ENCODE measurements at places on chromosomes 12 and 14.

DNA sequence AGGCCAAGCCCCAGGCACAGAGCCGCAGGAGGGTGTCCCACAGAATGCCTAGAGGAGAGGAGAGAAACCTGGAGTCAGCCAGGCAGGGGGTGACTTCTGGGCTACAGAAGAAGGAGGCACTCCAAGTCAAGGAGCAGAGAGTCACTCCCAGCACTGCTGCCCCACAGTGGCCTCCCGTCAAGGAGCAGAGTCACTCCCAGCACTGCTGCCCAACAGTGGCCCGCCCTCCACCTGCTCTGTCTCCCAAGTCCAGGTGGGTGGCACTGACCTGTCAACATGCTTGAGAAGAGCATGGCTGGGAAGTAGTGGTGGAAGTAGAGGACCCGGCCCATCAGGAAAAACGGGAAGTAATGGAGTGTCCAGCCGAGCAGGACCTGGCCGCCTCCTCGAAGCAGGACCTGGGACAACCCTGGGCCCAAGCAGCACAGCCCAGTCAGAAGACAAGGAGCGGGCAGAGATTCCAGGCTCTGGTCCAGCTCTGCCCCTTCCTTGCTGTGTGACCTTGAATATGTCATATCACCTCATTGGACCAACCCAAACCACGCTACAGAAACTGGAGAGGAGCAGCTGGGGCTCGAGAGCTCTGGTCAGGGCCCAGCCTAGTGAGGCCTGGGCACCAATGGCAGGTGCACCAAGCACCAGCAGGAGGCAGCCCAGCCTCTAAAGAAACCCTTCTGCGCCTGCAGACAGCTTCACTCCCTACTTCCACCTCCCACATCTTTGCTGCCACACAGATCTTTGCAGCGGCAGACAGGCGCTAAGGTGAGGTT is 7.6 kb upstream of the NGB start:
- no peak for DNase-seq

DNA sequence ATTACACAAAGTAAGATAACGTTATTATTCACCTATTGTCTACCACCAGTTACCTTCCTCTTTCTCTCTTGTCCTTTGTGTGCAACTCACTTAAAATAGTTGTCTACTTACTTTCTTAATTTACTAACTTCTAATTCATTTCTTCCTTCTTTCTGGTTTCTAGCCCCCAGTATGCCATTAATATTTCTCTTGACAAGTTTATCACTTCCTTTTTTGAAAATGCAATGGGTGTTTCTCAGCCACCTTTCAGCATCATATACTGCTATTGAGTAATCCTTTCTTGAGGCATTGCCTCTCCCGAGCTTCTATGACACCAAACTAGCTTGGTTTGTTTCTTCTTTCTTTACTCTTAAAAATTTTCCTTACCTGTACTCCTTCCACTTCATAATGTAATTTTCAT is 633.6 kb downstream of the TMTC2 start:
- DNase-seq = no peak

- DNase-seq = no peak
Observed at GRCh38 chr12:12796928-12797793, 11.7 kb downstream of the APOLD1 start.

GRCh38 chr14:88910386-88910785 is 85.9 kb downstream of the TTC8 start:
- no peak for DNase-seq

GRCh38 chr12:19596434-19597166 is 157.3 kb downstream of the AEBP2 start:
- no peak for DNase-seq

DNA sequence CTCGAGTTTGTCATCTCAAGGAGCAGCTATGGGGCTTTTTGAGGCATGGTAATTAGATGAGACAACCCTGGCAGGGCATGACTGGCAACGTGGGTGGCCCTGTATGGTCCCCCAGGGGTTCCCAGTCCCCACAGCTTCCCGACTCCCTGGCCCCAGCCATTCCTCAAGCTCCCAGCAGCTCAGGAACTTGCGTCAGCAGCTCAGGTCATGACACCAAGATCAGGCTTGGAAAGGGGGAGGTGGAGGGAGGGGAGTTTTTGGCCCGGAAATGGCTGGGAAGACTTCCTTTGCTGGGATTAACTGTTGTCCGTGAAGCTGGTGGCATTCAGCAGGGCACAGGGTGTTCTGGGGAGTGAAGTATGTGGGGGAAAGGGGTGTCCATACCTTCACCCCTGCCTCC is 10.4 kb upstream of the NRIP2 start:
- no peak for DNase-seq

DNA sequence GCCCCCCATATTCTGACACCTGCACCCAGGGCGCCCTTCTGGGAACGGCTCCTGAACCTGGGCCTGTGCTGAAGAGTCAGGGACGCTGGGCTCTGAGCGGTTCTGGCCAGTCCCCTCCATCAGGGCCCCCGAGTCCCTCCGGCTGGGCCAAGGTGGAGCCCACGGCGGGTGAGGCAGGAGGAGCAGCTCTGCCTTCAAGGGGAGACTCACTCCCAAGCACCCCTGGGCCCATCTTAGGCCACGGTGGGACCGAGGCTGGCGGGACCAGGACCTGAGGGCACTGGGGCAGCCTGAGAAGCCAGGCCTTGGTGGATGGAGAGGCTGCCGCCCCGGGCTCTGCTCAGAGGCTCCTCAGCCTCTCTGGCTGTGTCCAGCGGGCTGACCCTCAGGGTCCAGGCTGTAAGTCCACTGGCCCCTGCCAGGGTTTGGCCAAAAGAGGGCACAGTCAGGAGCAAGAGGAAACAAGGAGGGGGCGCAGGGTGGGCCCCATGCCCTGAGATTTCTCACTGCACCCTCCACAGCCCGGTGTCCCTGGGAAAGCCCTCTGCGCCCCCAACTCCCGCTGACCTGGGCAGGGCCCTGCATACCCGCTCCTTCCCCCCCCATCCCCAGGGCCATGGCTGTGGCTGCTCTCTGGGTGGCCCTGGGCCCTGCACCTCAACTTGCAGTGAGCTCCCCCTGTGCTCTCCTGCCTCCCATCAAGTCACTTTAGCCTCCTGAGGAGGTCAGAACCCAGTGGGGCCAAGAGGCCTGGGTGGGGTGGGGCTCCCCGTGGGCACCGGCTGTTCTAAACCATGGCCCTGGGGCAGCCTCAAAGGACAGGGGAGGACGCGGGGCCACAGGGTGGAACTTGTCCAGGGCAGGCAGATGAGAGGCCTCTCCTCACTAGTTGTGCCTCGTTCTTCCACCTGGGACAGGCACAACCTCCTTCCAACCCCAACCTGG is 266.4 kb upstream of the SFSWAP start:
- DNase-seq = no peak

- no peak for DNase-seq
Observed at GRCh38 chr12:89475203-89475990, 49.2 kb downstream of the GALNT4 start.

- no peak for DNase-seq
Observed at GRCh38 chr12:113921430-113921829, 44.7 kb downstream of the RBM19 start.

GRCh38 chr12:53378222-53378621 is 1.8 kb upstream of the SP1 start:
- DNase-seq = no peak

DNA sequence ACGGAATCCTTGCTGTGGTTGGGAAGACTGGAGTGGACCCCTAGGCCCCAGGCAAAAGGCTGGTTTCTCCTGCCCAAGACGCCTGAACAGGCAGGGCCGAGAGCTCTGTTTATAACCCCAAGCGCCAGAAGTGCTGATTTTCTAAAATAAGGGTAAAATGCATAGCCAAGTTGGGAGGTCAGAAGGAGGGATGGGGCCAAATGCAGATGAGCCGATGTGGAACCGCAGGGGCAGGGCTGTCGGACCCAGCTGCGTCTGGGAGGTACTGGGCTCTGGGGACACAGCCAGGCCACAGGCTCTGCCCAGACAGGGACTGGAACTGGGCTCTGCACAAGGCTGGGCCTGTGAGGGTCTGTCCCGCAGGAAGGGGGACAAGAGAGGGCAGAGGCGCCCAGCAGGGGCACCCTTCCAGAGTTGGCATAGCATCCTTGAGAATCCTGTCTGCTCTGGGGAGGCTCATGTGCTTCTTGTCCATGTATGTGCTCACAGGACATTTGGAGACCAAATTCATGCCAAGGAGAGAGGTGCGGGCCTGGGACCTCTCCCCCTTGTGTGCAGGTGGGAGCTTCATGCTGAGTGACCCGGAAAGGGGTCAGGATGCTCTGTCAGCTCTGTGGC is 49.1 kb downstream of the JAG2 start:
- DNase-seq = no peak

- no peak for DNase-seq
Observed at GRCh38 chr14:103121846-103122584, 1.2 kb upstream of the TNFAIP2 start.

GRCh38 chr12:112304436-112304835 is 77.8 kb downstream of the HECTD4 start:
- no peak for DNase-seq

DNA sequence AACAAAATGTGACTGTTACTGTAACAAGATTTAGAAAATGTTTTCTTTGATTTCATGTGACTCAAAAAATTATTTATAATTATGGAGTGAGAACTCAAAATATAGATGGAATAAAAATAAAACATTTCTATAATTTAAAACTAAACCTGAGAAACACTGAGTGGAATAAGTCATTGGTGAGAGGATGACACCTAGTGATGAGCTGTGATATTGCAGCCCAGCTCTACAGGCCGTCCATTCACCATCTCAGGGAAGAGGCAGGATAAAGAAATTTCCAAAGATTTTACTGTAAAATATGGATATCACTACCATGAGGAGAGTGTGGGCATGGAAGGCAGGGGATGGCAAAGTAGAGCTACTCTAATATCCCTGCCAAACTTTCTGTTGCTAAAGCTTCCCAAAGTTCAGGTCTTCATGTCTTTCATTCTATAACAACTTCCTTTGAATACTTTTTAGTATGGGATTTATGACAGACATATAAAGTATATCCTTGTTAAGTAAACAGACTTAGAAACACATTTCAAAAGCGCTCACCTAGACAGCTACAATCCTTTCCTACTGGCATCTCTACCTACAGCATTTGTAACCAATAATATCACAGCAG is 308.0 kb downstream of the ITPR2 start:
- DNase-seq = no peak

DNA sequence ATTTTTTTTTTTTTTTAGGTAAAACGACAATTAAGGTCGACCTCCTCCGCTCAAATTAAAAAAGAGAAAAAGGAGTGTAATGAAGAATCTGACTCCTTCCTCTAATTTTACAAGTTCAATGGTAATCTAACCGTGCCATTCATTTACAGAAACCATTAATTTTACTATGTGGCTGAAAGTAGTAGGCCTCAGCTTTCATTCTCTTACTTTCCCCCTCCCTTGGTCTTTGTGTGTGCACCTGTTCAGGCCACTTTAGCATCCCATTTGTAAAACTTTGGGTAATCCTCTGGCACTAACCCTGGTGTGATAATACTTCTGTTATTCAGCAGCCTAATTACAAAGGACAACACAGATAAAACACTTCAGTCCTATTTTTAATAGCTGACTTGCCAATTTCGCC is 128.1 kb downstream of the ASCL1 start:
- no peak for DNase-seq

DNA sequence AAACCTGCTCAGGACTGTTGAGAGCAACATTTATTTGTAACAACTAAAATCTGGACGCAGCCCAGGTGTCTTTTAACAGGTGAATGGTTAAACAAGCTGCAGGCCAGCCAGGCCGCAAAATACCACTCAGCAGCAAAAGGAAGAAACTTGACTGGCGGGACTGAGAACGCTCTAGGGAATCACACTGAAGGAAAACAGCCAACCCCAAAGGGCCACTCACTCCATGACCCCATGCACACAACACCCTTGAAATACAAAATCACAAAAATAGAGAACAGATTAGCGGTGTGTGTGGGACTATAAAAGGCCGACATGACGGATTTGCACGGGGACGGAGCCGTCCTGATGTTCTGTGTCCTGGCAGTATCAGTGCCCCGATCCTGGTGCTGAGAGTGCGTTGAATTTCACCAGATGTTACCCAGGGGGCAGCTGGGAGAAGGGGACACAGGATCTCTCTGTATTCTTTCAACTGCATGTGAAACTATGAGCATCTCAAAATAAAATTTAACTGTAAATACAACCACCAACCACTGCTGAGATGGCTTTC is 23.0 kb downstream of the VPS37B start:
- DNase-seq = no peak

DNA sequence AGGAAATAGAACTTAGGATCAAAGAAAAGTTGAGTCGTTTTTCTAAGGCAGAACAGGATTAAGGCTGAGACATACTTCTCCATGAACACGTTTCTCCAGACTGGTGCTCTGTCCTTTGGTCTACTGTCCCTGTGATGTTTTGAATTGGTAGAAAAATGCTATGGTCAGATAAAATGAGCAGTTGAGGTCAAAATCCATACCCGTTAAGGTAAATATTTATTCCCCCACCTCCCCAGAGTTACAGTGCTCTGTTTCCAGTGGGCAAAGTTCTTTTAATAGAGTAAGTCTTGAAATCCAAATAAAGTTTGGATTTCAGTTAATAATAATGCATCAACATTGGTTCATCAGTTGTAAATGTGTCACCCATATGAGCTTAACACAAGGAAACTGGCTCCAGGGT is 74.5 kb downstream of the PTHLH start:
- no peak for DNase-seq

- peak; percentile 26 for DNase-seq
Observed at GRCh38 chr12:62210422-62210821, 49.8 kb upstream of the USP15 start.

- no peak for DNase-seq
Observed at GRCh38 chr12:72747111-72747849, 475.1 kb downstream of the TRHDE start.

DNA sequence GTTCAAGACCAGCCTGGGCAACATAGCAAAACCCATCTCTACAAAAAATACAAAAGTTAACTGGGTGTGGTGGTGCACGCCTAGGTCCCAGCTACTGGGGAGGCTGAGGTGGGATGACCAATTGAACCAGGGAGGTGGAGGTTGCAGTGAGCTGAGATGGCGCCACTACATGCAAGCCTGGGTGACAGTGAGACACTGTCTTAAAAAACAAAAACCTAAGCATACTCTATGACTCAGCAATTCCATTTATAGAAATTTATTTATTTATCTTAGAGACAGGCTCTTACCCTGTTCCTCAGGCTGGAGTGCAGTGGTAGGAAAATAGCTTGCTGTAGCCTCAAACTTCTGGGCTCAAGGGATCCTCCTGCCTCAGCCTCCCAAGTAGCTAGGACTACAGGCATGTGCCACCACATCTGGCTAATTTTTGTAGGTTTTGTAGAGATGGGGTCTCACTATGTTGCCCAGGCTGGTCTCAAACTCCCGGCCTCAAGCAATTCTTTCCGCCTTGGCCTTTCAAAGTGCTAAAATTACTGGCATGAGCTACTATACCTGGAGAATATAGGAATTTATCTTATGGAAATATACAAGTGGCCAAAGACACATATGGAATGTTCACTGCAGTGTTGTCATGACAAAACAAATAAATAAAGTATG is 43.3 kb downstream of the NCKAP5L start:
- no peak for DNase-seq

DNA sequence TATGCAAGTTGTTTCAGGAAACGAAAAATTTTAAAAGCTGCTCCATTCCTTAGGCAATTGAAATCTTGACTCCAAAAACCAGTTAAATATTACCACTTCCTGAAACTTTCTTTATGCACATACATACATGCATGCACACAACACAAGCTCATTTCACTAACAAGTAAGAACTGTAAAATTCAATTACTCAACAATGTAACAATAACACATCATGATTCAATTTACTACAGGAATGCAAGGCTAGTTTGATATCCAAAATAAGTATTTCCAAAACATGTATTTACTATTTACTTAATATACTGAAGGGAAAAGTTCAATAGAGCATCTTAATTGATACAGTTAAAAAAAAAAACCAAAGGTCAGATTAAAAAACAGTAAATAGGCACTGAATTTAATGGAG is 19.6 kb downstream of the NAP1L1 start:
- no peak for DNase-seq
